NCI-H1694 treated with DMSO at 0.1 percent for 48 hours (cell line): ENCODE measurements at places on chromosomes 3 and 15.

DNA sequence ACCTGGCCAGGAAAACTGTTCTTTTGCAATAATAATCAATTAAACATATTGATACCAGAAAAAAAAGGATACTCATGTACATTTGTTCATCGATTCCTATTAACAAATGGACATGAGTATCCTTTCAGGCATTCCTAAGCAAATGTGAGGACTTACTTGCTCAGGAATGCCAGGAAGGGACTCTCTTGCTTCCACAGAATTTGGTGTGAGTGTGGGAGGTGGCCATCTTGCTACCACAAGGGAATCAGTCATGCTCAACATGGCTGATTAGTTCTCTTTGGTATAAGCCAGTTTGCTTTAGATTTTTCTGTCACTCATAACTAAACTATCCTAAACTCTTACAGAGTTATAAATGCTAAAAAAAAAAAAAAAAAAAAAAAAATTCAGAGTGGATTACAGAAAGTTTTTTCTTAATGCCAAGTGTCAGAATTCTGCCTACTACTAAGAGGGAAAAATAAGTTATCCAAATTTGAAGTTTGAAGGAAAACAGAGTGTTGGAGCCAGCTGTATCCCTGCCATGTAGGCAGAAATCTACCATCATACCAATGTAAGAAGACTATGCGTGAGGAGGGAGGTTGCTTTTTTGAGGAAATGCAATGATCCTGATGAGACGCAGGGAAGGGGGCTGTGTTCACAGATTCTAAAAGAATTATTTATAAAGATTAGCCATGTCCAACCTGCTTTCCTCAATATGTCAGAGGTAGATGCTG is 98.7 kb downstream of the PLD1 start:
- DNase-seq = no peak

DNA sequence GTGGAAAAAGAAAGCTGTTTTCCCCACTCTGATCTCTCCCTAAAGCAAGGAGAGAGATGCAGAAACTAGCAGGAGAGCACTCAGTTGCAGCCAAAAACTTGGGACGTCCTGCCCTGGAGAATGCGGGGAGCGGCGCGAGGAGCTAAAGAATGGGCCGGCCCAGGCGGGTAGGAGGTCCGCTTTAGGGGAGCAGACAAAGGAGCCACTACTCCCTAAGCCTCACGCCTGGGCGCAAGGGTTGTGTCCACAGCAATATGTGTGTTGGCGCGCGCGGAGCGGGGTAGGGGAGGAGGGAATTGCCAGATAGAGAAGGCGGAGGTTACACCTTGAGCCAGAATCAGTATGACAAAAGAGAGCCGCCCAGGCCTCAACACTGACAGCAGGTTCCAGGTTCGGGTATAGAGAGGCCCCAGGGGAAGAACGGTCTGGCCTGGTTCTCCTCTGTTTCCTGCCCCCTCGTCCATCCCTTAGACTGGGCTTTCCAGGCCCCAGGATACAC is 2.9 kb downstream of the WNT5A start:
- DNase-seq = no peak

GRCh38 chr3:38131621-38132369 is 5.1 kb downstream of the ACAA1 start:
- DNase-seq = no peak

DNA sequence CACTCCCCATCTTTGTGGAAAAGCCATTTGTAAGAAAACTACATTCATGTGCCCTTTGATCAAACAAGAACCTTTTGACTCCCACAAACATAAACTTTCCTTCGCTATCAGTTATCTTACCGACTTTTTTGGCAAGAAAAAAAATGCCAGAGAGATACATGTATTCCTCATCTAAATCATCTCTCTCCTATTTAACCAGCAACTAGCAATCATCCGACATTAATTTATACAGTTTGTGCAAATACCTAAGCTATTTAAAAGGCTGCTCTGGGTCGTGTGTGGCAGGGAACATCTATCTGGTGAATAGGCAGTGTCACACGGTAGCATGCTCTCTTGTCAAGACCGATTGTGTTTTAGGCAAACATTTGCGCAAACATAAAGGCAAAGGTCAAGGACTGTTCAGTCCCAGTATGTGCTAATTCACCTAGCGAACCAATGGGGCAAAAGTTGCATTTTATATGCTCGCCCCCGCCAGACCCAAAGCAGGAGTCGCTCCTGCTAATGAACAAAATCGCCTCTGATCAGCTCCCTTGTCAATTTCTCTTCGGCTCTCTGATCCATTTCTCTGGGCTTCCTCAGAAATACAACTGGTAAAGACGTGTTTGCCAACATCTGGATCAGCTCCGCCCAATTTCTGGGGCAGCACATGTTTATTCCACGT is 37.7 kb downstream of the ZIC4 start:
- peak; percentile 6 for DNase-seq

- DNase-seq = no peak
Observed at GRCh38 chr3:155500194-155500818, 206.8 kb upstream of the STRIT1 start.

DNA sequence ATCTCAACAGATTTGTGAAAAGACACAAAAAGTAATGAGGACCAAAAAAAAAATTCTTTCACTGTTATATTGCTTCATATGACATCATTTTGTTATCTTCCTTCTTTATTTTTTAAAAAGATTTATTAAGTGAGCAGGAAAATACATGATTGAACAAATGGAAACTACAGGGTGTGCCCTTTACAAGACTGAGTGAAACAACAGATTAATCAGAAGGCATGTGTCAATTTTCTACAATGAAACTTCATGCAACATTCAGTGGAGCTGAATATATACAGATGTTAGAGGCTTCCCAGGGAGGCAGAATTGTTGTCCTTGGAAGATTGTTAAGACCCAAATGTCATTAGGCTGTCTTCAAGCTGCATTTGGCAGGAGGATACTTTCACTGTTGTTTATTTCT is 28.4 kb upstream of the SLC2A2 start:
- DNase-seq = no peak

GRCh38 chr15:71278989-71279756 is 163.9 kb downstream of the THSD4 start:
- no peak for DNase-seq

- DNase-seq = no peak
Observed at GRCh38 chr15:20659265-20659664, 117.7 kb upstream of the GOLGA6L6 start.

DNA sequence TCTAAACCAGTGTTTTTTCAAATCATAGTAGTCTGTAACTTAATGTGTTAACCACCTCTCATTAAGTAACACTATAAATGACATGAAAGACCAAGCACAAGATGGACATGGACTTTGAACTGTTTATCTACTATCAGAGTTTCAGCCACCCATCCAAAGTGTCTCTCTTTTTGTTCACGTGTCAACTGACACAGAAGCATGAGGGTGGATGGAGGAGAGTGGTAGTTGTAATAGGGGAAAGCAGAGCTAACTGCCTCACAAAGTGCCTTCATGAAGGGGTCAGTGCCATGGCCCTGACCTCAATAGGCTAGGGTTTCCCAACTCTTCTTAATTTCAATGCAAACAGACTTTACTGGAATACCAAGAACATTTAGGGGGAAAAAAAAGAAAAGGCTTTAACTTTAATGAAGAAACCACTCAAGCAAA is 32.1 kb upstream of the TRPM7 start:
- no peak for DNase-seq

DNA sequence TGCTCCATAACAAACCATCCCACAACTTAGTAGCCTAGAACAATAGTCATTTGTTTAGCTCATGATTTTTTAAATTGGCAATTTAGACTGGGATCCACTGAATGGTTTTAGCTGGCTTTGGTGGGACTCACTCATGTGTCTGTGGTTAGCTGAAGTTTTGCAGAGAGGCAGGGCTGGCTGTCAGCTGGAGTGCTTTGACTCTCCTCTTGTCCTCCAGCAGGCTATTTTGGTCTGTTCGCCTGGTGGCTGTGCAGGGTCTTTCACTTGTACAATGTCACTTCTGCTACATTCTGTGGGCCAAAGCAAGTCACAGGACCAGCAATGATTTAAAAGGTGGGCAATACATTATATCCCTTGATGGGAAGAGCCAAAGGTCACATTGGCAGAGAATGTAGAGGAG is 1146.5 kb downstream of the ROBO2 start:
- no peak for DNase-seq

- DNase-seq = no peak
Observed at GRCh38 chr3:19931180-19931692, 2.8 kb downstream of the EFHB start.

DNA sequence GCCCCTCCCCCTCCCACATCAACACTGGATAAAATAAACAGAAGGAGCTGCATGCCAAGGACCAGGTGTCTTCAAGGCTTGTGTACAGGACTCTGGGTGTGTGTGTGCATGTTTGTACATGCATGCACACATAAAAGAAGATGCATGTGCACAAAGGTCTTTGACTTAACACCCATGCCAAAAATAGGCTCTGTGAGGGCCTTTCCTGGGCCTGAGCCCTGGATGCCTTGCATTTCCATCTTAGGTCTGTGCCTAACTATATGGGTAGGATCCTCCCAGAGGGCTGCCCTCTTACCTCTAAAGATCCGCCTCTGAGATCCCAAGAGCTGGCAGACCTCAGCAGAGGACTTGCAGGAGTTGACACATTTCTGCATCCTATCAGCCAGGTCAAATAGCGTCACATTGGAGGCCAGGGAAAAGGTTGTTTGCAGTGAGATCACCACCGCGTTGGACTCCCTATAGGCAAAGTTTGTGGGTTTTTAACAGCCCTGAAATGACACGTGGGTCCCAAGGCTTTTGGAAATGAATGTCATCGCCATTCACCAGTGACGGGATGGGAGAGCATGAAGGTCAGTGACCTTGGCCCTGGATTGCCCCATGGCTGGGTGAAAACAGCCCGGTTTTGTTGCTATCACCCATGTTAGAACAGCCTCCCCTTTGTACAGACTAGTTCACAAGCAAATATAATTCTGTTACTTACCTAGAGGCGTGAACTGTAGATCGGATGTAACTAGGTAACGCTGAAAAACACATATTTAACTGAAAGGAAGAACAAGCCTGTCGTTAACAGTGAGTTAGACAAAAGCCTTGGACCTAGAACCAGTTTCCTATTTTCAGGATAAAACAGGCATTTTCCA is 54.0 kb downstream of the HEG1 start:
- no peak for DNase-seq

DNA sequence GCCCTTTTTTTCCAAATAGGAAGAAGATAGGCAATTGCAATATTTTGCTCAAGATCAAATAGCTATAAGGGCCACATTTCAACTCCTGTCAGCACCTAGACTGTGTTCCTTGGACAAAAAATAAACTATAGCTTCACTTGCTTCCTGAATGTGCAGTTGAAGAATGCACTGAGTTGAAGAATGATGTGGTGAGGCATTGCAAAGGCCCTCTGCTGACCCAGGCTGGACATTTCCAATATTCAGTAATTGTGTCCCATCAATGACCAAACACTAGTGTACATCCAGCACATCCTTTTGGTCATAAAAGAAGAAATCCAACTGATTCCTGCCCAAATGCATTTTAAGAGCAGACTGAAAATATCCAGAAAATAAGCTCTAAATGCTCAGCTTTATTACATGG is 424.8 kb upstream of the TGFBR2 start:
- DNase-seq = no peak

DNA sequence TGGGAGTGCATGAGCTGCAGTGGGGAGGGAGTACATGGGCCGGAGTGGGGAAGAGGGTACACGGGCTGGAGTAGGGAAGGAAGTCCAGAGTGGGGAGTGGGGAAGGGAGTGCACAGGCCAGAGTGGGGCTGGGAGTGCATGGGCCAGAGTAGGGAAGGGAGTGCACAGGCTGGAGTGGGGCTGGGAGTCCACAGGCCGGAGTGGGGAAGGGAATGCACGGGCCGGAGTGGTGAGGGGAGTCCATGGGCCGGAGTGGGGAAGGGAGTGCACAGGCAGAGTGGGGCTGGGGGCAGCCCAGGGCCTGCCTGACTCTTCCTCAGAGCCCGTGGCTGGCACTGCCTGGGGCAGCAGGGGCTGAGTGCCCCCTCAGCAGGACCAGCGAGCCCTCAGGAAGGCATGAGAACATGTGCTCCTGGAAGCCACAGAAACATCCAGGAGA is 40.7 kb downstream of the KLF15 start:
- DNase-seq = no peak

GRCh38 chr15:89575656-89576416 is 567 bp downstream of the TICRR start:
- no peak for DNase-seq

- no peak for DNase-seq
Observed at GRCh38 chr3:16362770-16363169, 97.8 kb downstream of the OXNAD1 start.

DNA sequence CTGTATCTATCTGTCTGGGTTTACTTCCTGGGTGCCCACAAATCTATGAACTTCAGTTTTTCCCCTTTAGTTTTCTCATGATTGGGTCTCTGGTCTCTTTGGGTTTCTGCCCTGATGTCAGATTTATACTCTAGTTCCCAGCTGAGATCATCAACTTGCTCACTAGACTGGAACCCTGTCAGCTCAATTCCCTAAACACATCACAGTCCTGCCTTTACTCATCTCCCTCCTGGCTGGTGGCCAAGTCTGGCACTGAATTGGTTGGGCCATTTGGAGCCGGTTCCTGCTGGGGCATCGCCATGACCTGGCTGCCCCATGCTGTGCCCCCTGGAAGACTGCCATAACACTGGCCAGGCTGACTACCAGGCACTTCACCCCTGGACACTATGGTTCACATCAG is 345.3 kb downstream of the CHST2 start:
- DNase-seq = no peak
